Cerebellar nuclear complex (tissue), 1 donor: ENCODE measurements at places on chromosomes 2 and 18.

GRCh38 chr18:36328916-36329315 lies 31.4 kb downstream of the FHOD3 start:
- DNase-seq = no peak

DNA sequence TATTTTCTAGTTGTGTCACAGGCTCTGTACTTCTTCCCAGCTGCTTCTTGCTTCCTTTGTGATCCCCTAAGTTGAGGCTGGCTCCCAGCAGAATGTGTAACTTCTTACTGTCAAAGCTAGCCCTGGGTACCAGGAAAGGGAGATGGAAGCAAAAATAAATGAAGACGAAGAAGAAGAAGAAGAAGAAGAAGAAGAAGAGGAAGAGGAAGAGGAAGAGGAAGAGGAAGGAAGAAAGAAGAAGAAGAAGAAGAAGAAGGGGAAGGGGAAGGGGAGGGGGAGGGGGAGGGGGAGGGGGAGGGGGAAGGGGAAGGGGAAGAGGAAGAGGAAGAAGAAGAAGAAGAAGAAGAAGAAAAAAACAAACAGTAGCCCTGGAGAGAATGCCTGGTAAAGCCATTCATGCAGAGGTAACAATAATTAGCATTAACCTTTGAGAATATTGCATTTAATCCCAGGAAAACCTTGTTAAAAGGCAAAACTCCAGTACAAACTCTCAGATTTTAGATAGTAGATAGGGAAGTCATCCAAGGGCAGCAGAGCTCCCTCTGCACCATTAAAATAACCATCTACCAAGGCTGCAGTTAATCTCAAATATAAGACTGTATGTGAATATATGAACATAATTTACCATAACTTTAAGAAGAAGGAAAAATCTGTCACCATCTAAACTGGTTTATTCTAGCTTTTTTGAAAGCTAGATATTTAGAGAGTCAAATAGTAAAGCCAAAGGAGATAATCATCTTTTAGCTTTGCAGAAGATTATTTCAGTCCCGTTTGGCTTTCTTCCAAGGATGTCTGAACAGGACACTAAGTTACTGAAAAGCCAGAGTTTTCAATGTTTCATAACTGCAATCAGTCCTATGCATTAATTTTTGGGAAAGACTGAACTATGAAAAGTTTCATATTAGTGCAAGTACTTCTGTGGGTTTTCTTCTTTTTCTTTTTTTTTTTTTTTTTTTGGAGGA lies 44.3 kb upstream of the FBXO11 start:
- no peak for DNase-seq

- no peak for DNase-seq
Measured at GRCh38 chr18:32884543-32884942, 111.7 kb upstream of the KLHL14 start.

- DNase-seq = no peak
Measured at GRCh38 chr2:71143782-71144181, 13.3 kb downstream of the MPHOSPH10 start.

GRCh38 chr2:163808406-163808805 lies 72.6 kb upstream of the FIGN start:
- DNase-seq = no peak

- DNase-seq = no peak
Measured at GRCh38 chr18:61502472-61502871, 169.2 kb downstream of the CDH20 start.

DNA sequence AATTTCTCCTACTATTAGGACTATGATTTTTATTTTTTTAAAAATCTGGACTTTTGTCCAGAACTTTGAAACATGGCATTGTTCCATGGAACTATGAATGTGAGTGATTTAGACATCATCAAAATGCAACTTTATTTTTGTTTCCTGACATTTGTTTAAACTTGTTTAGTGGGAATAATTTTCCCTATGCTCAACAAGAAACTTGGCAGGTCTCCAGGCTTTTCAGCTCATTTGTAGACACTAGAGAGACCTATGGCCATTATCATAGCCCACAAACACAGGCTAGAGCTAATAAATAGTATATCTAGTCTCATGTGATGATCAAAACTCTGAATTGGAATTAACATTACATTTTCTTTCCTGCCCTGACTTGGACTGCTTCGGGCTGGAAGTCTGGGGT lies 145.1 kb upstream of the CELF4 start:
- DNase-seq = no peak

- DNase-seq = no peak
Measured at GRCh38 chr18:69484699-69485396, 84.2 kb downstream of the DOK6 start.

- DNase-seq = no peak
Measured at GRCh38 chr2:215728504-215729065, 284.8 kb downstream of the MREG start.

DNA sequence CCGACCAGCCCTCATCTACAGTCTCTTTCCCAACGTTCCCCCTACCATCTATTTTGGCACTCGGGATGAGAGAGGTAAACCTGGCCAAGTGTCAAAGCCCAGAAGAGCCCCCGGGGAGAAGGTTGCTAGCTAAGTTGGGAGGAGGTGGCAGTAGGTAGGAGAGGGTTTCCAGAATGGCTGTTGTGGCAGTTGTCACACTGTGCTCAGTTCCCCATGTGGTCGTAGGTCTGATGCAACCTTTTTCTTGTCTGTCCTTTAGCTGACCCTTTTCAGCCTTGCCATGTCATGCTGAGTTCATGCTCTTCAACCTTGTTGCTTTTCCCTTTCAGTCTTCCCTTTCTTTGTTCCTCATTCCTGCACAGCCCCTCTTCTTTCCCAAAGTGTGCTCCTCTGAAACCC lies 34.5 kb downstream of the TTLL4 start:
- no peak for DNase-seq

- DNase-seq = no peak
Measured at GRCh38 chr2:10161206-10161931, 38.8 kb downstream of the RRM2 start.

DNA sequence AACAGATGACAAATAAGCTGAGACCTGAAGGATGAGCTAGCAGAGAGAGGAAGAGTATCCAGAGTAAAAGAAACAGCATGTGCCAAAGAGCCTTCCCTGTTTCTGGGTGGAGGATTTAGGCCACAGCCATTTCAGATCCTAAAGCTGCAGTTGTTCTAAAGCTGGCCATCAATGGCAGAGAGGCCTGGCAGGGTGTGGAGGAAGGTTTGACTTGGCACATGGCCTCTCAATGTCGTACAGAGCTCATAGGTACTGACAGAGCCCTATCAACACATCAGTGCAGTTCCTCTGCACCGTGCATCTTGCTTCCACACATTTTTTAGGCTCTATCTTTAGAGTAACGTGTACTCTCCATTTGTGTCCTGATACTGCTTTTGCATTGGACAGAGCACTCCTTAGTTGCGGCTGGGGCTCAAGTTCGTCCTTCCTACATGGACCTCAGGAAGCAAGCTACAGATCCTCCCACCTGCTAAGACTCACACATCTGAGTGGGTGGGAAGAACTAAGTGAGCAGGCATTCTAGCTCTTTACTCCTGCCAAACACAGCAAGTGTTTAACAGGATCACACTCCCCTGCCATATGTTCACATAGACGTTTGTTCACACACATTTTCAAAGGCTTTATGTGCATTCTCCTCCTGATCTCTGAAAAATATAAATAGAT lies 3.0 kb upstream of the CHMP3 start:
- DNase-seq = peak; percentile 61

DNA sequence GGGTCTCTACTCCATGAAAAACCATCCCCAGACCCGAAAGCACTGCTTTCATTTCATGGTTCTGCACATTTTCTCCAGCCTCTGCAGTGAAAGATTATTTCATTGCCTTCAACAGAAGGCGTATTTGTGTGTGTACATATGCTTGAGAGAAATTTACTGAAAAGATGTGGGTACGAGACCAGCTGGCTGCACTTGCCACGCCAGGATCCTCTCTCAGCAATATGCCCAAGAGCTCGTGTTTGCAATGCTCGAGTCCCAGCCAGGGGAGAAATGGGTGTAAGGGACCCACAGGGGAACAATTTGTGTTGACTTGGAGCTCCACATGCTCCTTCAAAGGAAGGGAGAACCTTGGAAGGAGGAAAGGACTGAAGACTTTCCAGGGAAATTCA lies 37.3 kb downstream of the TMEM177 start:
- DNase-seq = no peak

- DNase-seq = no peak
Measured at GRCh38 chr2:133377021-133377481, 191.2 kb downstream of the NCKAP5 start.

DNA sequence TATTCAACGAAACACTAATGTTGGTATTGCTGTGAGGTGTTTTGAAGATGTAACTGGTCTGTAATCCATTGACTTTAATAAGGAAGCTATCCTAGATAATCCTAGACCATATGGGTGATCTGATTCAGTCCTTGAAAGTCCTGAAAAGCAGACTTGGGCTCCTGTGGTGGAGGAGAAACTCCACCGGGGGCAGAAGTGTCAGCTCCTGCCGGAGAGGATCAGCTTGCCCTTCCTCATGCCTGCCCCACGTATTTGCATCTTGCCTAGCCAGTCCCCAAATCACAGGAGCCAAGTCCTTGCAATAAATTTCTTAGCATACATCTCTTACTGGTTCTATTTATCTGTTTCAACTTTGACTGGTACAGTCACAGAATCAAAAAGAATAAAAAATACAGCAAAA lies 144.2 kb upstream of the DLGAP1 start:
- no peak for DNase-seq

DNA sequence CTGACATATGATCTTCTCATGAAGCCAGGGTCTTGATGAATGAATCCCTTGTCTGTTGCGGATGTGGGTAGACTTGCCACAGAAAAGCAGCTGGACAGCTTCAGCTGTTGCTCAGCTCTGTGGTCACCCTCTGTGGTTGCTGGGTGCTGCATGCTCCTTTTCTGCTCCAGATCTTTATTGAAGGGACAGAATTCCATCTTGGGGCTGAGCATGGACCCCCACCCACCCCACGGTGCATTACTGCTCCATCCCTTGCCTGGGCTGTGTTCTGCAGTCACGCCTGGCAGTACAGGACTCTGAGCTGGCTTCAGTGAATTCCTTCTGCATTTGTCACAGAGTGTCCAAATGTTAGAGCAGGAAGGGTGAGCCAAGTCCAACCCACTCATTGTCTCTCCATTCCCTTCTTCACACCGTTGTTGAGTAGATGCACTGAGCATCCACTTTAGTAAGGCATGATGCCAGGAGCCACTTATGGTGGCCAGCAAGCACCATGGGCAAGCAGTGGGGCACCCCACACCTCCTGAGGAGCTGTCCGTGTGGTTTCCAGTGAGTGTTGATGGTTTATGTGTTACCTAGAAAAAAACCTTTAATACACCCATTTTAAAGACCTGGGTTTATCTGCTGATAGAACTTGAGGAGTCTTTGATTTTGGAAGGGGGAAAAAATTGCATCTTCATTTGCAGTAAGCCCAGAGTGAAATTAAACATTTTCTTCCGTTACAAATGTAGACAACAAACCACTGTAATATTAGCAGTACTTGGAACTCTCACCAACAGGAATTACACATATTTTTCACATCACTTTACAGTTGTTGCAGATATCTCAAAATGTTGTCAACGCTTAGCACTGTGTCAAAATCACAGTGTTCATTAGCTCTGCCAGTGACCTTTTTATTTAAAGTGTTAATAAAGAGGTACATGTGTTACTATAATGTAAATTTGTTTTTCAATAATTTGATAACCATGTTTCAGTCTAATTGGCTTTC lies 14.7 kb upstream of the ITGB6 start:
- no peak for DNase-seq

GRCh38 chr2:190636361-190636760 lies 12.5 kb upstream of the NAB1 start:
- no peak for DNase-seq

- DNase-seq = no peak
Measured at GRCh38 chr2:95539836-95540235, 52.0 kb upstream of the TRIM43 start.

DNA sequence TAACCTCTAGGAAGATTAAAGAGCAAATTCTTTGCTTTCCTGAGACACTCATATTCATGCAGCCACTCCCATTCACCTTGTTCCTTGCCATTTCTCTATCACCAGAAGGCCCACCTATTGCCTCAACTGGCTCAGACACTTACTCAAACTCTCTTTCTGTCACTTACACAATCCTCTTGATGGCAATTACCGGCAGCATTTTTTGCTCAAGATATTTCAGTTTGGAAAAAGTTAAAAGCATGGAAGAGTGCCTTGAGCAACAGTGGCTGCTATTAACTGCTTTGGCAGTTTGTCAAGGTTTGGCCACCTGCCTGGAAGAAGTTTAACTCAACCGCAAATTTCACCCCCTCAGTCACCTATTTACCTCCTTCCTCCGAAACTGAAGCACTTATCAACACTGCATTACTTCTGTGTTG lies 1104.0 kb upstream of the PIK3C3 start:
- no peak for DNase-seq

DNA sequence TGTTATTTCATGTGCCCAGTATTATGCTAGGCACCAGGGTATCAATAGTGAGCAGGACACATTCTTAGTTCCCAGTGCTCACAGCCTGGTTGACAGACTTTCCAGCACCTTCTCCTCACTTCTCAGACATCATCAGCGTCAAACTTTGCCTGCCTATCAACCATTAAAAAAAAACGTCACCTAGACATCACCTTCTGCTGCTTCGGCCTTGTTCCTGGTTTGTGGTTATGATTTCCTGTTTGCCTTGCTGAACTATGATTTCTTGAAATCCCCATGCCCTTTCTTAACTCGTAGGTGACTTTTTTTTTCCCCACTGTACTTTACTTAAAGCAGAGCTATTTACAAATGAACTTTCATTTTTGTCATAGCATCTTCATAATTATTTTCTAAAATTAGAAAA lies 60.4 kb upstream of the NABP1 start:
- DNase-seq = no peak

GRCh38 chr2:113248997-113249770 lies 29.5 kb downstream of the PAX8 start:
- DNase-seq = no peak

- no peak for DNase-seq
Measured at GRCh38 chr2:65198737-65199136, 28.9 kb upstream of the ACTR2 start.

DNA sequence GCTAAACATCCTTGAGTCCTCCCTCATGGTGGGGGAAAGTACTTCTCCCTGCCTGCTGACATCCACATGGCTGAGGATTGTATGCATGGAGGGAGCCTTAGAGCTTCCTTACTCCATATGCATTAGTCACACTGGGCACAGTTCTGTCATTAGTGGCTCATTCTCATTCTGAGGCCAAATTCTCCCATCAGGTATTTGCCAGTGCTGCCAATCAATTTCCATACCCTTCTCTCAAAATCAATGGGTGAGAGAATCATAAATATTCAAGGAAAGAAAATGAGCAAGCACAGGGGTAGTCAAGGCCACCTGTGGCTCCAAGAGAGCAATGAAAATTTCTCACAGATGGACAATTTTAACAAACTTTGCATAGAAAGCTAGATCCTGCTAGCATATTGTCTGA lies 422.6 kb upstream of the SETBP1 start:
- DNase-seq = no peak

DNA sequence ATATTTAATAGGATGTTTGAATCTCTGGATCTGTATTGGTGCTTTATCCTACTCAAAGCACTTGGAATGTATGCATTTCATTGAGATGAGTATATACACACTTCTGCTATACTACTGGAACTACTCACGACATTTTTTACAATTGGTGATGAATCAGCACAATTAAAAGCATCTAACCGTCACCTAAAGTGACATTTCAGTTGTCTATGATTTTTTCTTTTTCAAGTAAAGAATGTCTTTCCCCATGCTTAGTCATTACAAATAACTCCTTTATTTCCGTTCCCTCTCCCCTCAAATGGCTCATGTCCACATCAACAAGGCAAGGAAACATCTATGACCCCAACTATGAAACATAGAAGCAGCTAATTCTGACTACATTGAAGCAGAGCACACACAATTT lies 77.3 kb downstream of the CLIP4 start:
- DNase-seq = no peak

GRCh38 chr18:43275546-43275945 lies 1.7 kb downstream of the SYT4 start:
- DNase-seq = no peak
